ENCODE measurements at places on chromosomes 1 and 21.
A peak's percentile ranks its signal among the peaks of the same experiment; 100 is the strongest.

DNA sequence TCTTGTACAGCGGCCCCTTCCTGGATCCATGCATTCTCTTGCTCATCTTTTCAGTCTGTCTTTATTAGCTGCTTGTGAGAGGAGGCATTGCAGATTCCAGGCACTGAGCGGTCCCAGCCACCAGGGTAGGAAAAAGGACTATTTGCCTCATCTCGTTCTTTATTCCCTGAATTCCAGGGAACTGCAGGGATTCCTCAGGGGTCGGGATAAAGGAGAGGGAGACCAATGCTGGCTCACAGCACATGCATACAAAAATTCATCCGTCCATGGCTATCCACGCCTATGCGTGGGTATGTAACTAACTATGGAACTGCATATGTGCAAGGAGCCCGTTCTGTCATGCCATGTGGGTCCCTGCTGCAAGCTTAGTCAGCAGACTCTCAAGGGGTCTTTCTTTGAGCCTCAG, 879 bp upstream of the PLPPR5 start:
- no peak for DNase-seq

- DNase-seq = no peak
These were observed 266.3 kb downstream of the RHOU start for GRCh38 chr1:229001467-229002011.

DNA sequence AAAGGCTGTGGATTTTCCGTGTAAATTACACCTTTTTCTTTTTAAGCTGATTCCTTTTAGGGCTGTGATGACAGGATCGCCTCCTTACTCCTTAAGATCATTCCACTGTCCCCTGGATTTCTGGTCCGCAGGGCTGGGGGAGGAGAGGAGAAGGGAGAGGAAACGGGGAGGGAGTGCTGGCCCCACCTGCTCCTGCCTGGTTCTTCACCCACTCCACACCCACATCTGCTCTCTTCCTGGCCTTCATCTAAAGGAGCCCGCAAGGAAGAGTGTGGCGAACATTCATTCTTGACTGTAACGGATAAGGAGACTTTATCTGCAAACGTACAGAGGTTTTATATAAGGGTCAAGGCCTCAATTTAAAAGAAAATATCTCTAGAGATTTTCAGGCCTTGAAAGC, 242.0 kb downstream of the RHOU start:
- DNase-seq = no peak

DNA sequence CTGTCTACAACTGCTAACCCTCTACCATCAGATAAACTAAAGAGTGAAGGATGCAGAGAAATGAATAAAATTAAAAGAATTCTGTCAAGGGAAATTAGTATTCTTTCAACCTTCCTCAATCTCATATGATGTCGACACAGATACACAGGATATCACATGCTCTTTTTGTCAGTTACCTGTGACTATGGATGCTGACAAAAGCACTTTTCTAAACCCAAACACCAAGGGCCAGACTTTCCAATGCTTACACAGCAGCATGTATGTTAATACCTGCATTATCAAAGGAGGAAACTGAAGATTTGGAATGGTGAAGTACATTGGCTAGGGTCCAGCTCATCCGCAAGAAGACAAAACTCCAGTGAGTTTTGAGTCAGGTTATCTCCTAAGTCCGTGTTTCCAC, 294.0 kb downstream of the SMYD3 start:
- no peak for DNase-seq

DNA sequence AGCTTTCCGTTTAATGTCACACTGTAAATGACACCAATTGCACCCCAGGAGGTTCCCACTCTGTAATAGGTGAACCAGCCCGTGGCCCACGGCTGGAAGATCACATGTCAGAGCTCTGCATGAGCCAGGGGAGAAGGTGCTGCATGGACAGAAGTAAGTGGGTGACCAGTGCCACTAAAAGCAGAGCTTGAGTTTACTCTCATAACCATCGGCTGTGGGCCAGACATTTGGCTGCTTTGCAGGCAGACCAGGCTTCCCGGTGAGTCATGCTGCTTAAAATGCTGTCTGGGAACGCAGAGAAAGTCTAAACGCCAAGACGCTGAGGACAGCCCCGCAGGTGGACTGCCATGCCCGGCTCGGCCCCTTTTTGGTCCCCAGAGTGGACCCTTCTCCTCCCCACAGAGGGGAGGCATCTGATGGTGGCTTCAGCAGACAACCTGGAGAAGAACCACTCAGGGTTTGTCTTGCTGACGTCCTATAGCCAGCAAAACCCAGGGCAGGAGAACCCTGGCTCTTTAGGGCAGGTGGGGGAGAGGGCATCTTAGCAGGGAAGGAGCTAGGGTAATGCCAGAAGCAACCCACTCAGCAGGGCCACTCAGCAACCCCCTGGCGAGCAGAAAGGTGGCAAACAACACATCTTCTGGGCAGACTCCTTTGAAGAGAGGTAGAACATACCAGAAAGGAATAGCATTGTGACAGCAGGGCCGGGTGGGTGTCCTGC, 7.3 kb downstream of the KIAA2013 start:
- DNase-seq = peak; percentile 57

DNA sequence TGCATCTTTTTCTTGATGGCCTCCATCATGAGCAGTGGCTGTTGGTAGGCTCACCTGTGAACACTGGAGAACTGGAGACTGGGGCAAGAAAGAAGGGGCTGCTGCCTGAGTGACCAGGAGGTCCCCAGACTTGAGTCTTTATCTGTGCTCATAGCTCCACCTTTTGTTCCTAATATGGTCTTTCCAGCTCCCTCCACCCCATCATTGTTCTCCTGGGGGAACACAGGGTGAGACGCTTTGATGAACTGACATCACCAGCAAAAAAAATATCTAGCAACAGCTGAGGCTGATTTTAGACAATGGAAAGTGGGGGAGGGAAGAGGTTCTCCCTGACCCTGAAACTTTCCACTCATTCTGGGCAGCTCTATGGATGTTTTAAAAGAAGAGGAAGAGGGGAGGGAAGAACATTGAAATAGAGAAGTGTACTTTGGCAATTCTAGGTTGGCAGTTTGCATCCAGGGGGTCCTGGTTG, at the start of gene TPM3:
TPM3 (minus strand) TSS at position 111 of the 472 bp plus-strand sequence; CDS start at position 29, 82 bp downstream.
- DNase-seq = no peak

DNA sequence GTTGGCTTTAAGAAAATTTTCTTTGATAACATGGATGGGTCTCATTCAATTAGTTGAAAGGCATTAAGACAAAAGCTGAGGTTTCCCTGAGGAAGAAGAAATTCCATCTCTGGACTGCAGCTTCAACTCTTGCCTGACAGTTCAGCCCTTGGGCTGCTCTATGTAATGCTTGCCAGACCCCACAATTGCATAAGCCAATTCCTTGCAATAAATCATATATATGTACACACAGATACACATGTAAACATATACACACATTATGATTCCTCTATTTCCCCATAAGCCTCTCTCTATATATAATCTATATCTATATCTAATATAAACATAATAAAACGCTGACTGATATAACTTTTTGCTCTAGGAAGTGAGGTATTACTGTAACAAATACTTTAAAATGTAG, 301.5 kb upstream of the PRMT6 start:
- DNase-seq = peak; percentile 36

- no peak for DNase-seq
These were observed 91.5 kb downstream of the SPATA46 start for GRCh38 chr1:162285149-162285561.

GRCh38 chr1:201648066-201648906, 109.4 kb downstream of the NAV1 start:
- peak; percentile 87 for DNase-seq

DNA sequence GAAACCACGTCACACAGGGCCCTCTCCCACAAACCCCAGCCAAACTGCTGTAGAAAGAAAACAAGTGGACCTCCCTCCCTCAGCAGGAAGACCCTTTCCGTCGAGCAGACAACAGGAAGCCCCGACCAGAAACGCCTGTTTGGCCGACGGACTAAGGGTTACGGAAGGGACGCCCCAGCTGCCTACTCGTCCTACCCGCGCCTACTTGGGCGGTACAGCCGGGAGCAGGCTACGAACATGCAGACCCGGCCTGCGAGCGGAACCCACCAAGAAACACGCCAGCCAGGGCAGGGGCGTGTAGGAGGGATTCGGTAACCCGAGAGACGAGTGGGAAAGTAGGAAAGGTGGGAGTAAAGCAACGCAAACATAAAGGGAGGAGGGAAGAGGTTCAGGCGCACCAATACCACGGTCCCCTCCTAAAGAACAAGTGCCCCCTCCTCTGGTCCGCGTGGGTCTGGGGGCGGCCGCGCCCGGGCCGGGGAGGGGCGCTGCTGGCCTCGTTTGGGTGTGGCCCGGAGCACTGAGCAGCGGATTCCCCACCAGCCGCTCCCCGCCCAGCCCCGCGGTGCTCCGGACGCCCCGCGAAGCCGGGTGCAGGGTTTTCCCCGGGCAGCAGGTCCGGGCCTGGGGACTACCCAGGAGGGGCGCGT, 450 bp downstream of the S100A10 start:
- DNase-seq = peak; percentile 59

DNA sequence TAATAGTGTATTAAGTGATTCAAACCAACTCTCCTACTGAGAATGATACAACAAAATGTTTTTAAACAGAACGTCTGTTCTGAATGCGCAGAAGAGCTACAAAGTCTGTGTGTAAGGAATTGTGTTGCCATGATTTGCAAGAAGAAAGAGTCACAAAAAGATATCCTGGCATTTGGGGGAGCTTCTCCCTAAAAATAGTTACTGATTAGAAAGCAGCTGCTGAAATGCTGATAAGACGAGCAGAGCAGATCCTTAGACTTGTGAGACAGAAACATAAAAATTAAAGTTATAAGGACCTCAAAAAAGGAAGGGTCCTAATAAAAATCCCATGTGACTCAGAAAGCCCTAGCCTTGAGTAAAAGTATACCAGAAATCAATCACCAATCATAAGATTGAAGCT, 54.9 kb upstream of the CRB1 start:
- no peak for DNase-seq

DNA sequence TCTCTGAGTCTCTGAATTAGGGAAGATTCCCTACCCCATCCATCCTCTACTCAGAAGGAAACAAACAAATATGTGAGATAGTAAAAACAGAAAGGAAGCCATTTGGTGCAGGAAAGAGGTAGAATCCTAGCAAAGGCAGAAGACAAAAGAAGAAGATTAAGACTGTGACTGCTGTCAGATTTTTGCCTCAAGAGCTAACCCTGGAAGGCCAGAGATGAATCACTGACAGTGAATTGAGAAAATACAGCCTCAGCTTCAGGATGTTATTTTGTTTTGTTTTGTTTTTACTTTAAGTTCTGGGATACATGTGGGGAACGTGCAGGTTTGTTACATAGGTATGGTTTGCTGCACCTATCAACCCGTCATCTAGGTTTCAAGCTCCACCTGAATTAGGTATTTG, 31.7 kb downstream of the DSTYK start:
- DNase-seq = peak; percentile 47

- no peak for DNase-seq
These were observed 39.0 kb downstream of the NEXN start for GRCh38 chr1:77927414-77927813.

DNA sequence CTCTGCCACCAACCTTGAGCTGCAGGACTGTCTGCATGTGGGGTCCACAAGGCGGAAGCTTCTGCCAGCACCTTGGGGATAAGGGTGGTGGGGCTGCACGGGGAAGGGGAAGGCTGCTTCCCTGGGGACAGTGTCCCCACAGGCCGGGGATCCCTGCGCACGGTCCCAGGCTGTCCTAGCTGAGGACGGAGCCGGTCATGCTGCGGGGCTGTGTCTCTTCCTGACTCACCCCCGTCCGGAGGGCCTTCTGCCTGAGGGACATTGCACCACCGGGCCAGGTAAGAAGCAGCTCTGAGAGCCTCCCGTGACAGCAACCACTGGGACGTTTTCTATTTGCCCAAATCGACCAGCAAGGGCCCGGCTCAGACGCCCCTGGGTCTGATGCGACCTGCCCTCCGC, 29.9 kb downstream of the KRTAP10-1 start:
- no peak for DNase-seq

DNA sequence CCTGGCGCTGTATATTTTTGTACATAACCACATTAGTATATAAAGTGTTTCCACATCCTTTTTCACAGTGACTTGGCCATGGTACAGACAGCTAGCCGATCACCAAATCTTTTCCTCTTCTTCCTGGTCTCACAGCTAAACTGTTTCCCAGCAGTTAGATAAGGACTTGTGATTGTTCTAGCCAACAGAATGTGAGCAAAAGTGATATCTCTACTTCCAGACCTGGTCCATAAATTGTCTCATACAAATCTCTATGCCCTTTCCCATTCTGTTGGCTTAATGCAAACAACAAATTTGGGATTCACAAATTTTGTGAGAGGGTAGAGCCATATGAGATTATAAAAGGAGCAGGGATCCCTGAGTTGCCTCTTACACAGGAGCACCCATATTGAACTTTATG, 19.5 kb downstream of the PAFAH2 start:
- DNase-seq = no peak

GRCh38 chr21:37358397-37358796, 8.2 kb upstream of the DYRK1A start:
- DNase-seq = no peak

- no peak for DNase-seq
These were observed 89.0 kb downstream of the LIPI start for GRCh38 chr21:14121719-14122118.

- no peak for DNase-seq
These were observed 38.8 kb downstream of the WNT4 start for GRCh38 chr1:22104094-22104493.

DNA sequence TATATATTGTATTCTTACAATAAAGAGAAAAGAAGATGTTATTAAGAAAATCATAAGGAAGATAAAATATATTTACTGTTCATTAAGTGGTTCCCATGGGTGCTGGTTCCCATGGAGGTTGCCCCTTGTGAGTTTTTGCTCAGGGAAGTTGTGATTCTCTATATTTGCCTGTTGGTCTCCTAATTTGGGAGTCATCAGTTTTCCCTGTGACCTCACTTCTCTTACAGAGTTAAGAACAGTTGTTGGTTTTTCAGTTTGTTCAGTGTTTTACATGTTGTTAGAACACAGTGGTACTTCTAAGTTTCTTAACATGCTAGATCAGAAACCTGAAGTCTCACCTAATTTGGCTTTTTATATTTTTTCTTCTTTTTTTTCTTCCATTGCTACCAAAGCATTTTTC, 109.2 kb downstream of the OSBPL9 start:
- no peak for DNase-seq

GRCh38 chr1:216215169-216215568, 208.1 kb downstream of the USH2A start:
- DNase-seq = peak; percentile 15

- DNase-seq = peak; percentile 63
These were observed 125.5 kb downstream of the CLEC20A start for GRCh38 chr1:178371235-178371634.
